ENCODE measurements at places on chromosomes 4 and X.

GRCh38 chrX:45322382-45322781 is 121.7 kb upstream of the DIPK2B start:
- peak; percentile 2 for DNase-seq

DNA sequence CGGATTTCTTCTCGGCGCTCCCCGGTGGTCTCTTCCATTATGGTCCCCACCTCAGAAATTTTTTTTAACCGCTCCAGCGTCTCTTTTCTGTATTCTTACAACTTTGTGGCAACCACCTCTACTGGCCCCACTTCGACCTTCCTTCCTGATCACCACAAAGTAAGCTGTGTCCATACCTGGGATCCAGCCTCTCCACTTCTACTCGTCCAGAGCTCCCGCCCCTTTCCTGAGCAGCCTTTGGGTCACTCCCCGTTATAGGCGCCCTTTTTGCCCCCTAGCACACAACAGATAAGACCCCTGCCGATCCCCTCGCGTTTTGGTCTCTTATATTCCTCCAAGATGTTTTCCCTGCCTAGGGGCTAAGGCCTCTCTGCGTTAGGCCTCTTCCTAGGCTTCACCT is 557 bp downstream of the PIGG start:
- DNase-seq, result peak; percentile 4

DNA sequence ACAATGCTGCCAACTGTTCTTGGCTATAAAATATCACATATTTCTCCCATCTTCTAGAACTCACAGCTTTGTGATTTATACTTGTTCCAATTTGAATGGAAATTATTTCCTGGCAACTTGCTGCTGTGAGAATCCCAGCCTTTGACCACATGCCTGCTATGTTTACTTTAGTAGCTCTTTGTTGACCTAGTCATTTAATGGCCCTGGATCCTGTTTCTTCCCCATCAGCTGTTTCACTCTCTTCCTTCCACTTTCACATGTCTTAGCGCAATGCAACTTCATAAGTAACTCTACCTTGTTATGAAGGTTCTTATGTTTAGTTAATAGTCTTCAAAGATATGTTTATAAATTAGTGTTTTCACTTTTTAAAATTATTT is 1973.6 kb upstream of the AGA start:
- no peak for DNase-seq

GRCh38 chr4:93710101-93710846 is 118.3 kb upstream of the ATOH1 start:
- DNase-seq, result no peak

Data from CD4-positive, alpha-beta T cell treated with Interleukin-12 subunit alpha and Interleukin-12 subunit beta, for 1 hour (primary cell).